ENCODE measurements at places on chromosomes 5 and 9.

GRCh38 chr9:80804873-80805272 is 884.5 kb downstream of the TLE1 start:
- DNase-seq, result no peak

DNA sequence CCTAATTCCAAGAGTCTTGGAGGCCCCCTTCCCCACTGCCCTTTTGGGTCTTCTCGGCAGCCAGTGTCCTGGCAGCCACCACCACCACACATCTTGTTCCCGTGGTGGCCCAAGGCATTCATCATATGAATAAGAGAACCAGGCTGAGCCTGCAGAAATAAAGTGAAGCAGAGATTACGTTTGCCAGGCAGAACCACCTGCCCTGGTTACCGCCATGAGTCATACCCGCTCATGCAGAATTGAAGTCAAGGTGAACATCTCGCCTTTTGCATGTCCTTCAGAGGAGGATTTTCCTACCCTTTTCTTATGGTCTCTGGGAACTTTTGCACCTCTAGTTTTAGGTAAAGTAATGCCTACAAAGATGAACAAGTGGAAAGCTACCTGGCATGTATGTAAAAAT is 119.5 kb upstream of the LMX1B start:
- DNase-seq, result no peak

DNA sequence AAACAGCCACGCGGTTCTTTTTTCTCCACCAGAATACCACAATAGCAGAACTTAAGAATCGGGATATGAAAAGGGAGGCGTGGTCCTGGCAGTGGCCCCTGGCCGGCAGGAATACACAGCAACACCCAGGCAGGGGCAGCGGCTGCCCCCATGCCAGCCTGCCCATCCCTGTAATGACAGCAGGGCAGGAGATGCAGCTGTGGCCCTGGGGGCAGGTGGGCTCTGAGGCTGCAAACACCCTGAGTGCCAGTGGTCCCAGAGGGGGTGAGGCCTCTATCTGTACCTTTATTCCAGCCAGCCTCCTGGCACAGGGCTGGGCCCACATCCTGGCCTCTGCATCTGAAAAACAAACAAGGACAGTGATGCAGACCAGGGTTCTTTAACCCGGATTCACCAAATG is 12.4 kb downstream of the DIPK1B start:
- no peak for DNase-seq

GRCh38 chr9:86043586-86043985 is 55.8 kb downstream of the GOLM1 start:
- DNase-seq, result no peak

GRCh38 chr5:94374336-94374735 is 244.1 kb downstream of the KIAA0825 start:
- no peak for DNase-seq

DNA sequence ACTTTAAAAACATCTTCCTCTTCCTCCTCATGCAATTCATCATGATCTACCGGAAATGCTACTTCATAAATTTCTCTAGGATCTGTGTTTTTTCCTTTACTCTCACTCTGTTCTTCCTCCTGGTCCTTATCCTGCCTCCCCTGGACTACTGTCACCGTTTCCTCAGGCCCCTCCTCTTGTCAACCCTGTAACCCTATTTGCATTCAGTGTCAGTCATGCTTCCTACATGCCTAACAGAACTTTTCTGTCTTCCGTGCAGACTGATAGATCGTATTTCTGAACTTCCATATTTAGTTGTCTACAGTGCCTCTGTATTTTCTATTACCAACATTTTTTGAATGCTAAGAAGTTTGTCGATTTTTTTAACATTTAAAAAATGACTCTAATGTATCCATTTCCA is 27.3 kb downstream of the HTR4 start:
- DNase-seq, result no peak

- peak; percentile 1 for DNase-seq
Observed at GRCh38 chr9:24245988-24246387, 299.7 kb downstream of the IZUMO3 start.

GRCh38 chr9:90894986-90895687 is 93.5 kb downstream of the SYK start:
- no peak for DNase-seq

GRCh38 chr9:136566901-136567300 is 21.1 kb upstream of the NOTCH1 start:
- DNase-seq, result no peak

- DNase-seq, result no peak
Observed at GRCh38 chr9:18976221-18976708, 56.7 kb downstream of the SAXO1 start.

- DNase-seq, result no peak
Observed at GRCh38 chr9:98563212-98563907, 145.4 kb downstream of the GABBR2 start.

All from Caki2 (cell line).